Posterior cingulate gyrus (tissue), 11 donors: ENCODE measurements at places on chromosomes 3 and 15.

DNA sequence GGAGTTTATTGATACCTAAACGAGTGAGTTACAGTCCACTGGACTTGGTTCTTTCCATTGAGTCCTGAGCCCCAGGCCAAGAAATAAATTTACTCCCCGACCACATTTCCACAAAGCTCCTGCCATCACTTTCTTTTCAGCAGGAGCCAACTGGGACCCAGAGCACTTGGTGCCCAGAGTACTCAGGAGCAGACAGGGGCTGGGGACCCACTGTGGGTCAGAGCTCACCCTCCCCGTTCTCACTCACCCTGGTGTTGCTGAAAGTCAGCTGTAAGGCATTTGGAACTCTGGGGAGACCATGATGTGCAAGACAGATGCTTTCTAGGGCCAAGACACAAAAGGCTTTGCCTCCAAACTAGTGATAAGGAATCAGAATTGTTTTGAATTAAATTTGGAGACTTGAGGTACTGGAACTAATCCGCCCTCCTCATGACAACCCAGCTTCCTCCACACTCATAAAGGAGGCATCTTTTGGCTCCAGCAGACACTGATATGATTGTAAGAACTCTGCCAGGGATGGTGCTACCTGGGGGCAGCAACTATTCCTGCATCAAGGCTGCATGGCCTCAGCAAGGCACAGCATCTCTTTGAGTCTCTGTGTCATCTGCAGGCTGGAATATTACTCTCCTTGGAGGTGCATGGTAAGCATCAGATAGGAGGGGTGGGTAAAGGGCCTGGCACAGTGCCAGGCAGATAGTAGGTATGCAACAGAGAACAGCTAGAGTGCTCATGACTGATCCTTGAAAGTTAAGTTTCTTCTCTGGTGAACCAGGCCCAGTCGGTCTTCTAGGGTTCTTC, 7.3 kb upstream of the CAMK1 start:
- DNase-seq, result no peak

DNA sequence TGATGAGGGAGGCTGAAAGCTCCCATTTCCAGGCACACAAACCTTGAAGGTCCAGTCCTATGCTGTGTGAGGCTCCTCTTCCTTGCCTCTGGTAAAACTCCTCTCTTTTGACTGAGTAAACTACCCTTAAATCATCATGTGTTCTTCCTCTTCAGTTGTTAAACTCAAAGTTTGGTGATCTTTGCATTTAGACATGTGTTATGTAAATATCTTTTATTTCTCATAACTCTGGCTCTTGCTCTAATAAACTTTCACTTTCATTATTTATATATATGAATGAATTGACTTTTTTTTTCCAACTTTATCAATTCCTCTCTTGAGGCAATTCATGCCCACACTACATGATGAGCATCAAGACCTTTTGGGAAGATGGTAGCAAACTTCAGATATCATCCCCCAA, 26.6 kb downstream of the SUCNR1 start:
- DNase-seq, result no peak

- no peak for DNase-seq
Measured at GRCh38 chr3:136512381-136512780, 239.8 kb downstream of the STAG1 start.

- no peak for DNase-seq
Measured at GRCh38 chr3:154799800-154800199, 280.3 kb upstream of the MME start.

- no peak for DNase-seq
Measured at GRCh38 chr3:123289391-123290106, 87.8 kb downstream of the SEC22A start.

DNA sequence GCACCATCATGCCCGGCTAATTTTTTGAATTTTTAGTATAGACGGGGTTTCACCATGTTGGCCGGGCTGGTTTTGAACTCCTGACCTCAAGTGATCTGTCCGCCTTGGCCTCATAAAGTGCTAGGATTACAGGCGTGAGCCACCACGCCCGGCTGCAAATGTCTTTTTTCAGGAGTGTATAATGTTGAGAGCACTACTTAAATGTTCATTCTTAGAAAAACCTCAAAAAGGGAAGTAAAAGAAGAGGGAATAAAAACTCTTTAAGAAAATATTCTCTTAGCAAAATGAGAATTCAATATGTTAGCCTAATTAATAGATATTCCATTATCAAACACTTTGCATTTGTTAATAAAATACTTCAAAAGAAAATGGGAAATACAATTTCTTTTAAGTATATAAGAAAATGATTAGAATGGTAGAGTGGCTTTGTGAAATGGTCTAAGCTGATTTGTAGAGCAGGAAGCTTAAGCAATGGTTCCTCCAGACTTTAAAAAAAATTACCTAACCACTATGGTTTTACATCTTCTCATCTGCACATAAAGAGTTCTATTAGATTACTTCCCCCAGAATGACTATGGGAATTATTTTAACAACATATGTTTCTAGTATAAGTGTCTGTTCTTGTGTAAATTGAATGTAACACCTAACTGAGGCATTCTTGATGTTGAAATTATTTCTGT, 226.7 kb upstream of the ALCAM start:
- no peak for DNase-seq

GRCh38 chr15:85406916-85407315, 26.5 kb downstream of the AKAP13 start:
- DNase-seq, result no peak

DNA sequence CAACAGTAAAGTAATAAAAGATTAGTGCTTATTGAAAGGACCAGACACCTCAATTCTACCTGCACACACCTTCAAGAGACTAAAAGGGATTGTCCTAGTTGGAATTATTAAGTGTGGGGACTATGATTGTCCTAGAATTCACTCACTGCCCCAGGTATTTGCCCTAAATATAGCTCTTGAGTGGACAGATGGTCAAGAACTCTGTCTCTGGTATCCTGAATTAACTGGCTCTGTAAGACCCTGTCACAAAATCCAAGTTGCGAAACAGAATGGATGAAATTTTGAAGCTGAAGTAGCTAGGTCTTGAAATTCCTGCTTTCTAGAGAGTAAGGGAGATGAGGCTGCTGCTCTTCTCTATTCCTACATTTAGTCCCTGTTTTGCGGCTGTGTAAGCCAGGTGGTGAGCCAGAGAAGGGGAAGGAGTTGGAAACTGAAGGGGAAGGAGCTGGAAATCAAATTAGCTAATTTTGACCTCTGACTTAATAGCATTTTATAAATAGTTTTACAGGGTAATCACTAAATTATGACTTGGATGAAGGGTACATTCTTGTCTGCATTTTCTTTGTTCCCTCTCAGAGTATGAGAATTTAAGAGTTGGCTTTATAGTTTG, 34.5 kb downstream of the KBTBD12 start:
- DNase-seq, result no peak

- DNase-seq, result no peak
Measured at GRCh38 chr3:57464801-57465200, 79.3 kb downstream of the DNAH12 start.

- DNase-seq, result no peak
Measured at GRCh38 chr3:69092030-69092516, 7.3 kb downstream of the ARL6IP5 start.

DNA sequence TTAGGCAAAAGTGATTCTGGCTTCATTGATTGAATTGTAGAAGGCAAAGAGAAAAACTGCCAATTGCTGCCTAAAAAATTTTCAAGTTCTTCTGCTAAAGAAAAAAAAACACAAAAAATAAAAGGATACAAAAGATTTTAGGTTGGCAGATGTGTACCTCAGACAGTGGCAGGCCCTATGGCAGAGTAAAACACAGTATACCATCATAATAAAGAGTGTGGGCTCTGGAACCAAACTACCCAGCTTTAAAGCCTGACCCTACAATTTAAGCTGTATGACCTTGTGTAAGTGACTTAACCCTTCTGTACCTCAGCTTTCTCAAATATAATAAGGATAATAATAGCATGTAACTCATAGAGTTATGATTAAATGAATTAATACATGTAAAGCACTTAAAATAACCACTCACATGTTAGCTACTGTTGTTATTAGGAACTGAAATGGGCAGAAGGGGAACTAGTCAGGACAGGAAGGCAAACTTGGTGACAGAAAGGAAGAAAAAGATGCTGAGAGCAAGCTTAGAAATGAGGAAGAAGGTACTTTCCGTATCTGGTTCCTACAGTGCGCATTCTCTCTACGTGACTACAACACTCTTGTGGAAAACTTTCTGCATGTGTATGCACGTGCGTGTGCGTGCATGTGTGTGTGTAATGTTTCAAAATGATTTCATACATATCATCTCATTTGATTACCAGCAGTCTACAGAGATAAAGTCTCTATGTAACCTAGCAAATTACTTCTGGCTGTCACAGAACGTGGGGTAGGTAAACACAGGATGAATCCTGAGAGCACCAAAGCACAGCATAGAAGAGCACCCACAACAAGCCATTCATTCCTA, 13.6 kb upstream of the GATM start:
- DNase-seq, result no peak
